ENCODE measurements at places on chromosomes 4 and X.

DNA sequence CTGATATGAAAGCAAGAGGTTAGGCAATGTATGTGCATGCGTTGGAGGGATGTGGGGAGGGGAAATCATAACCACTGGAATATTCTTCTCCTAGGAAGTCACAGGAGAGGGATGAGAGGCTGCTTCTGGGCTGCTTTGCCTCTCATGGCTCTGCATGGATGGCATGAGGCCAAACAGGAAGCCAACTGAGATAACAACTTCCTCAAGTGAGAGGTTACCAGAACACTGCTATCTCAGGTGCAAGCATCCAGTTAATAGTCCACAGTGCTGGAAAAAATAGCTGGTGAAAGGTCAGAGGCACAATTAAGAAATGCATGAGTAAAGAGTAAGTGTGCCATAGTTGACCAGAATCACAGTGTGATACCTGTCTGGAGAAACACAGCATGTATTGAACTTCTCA lies 113.3 kb downstream of the ELOVL6 start:
- no peak for DNase-seq

DNA sequence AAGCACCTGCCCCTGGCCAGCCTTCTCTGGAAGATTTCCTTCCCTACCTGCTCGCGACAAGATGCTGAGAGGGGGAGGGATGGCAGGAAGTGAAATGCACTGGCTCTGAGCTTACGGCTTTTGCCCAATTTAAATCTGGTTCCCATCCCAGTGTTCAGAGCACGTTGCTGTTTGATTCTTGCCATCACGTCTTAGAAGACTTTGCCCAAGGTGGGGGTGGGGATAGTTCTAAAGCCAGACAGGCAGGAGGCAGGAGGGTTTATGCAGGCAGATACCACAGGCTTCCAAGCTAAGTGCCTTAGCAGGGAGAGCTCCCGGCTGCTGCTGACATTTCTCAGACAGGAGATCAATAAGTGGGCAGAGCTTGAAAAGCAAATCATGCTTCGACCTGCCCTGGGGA lies 393.9 kb downstream of the MID1IP1 start:
- DNase-seq: no peak

DNA sequence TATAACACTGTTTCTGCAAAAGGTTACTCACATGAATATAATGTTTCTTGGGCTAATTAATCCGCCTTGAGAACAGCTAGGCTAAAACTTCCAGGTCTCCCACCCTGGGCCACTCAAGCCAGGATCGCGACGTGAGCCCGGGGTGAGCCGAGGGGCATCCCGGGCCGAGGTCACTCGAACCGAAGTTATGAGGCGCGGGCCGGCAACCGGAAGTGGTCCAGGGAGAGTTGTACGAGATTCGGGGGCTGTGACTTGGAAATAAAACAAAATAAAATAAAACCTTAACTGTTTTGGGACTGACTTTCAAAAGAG lies 317 bp downstream of the CMC4 start:
- no peak for DNase-seq

GRCh38 chr4:15902746-15903145 lies 35.8 kb downstream of the FGFBP1 start:
- DNase-seq: no peak

- DNase-seq: no peak
These were observed 25.9 kb downstream of the ADH1A start for GRCh38 chr4:99264927-99265326.

DNA sequence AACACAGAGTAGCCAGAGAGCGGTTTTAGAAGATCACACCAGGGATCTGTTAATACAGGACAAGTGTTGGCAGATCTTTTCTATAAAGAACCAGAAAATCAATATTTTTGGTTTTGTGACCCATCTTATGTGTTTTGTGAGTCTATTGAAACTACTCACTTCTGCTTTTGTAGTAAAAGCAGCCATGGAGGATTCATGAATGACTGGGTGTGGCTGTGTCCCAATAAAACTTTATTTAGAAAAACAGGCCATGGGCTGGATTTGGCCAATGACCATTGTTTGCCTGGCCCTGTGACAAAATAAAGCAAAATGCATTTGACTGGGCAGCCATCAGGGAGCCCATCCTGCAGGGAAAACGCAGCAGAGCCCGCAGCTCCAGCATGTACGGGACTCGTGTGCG lies 99.9 kb upstream of the ADRA2C start:
- no peak for DNase-seq

DNA sequence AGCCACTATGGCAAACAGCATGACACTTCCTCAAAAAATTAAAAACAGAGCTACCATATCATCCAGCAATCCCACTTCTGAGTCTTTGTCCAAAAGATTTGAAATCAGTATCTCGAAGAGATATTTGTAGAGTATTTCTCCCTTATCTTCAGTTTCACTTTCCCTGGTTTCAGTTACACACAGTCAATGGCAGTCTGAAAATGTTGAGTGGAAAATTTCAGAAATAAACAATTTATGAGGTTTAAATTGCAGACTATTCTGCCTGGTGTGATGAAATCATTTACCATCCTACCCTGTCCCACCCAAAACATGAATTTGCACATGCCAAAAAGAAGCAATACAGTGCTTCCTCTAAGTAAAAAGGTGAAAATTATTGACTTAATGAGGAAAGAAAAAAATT lies 43.9 kb downstream of the NPY2R start:
- no peak for DNase-seq

GRCh38 chrX:51608766-51609165 lies 9.9 kb downstream of the CENPVL3 start:
- no peak for DNase-seq

Data from stimulated activated CD4-positive, alpha-beta T cell treated with anti-CD3 and anti-CD28 coated beads, TNF-alpha, amount 100 ng/mL, for 1 hour (primary cell).